WERI-Rb-1 (cell line): ENCODE measurements at places on chromosomes 5 and 9.

DNA sequence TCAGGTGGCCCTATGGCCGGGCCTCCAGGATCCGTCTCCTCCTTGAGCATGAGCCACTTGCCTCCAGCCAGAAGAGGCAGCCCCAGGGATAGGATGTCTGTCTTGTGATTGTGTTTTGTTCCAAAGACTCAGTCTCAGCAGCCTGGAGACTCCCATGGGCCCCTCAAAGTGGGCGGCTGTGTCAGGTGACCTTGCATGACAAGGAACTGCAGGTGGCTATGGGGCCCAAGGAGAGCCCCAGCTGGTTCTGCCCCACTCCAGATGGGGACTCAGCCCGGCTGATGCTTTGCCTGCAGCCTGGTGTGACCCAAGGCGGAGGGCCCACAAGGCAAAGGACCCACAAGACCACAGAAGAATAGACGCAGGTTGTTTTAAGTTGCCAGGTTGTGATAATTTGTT lies 284.3 kb upstream of the IRX4 start:
- DNase-seq = no peak

DNA sequence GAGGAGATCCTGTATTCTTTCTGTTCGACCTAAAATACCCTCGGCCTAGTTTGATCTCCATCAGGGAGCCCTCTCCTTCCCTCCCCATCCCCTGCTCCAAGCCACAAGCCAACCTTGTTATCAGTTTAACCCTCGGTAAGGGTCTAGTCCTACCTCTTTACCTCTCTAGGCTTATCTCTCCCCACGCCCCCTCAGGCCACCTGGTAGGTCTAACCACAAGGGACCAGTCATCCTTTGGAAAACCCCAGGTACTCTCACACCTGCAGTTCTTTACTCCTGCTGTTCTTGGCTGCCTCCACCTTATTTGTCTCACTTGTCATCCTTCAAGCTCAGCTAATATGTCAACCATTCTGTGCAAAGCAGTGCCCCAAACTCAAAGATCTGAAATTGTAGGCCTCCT lies 78.7 kb downstream of the RAD23B start:
- no peak for DNase-seq

DNA sequence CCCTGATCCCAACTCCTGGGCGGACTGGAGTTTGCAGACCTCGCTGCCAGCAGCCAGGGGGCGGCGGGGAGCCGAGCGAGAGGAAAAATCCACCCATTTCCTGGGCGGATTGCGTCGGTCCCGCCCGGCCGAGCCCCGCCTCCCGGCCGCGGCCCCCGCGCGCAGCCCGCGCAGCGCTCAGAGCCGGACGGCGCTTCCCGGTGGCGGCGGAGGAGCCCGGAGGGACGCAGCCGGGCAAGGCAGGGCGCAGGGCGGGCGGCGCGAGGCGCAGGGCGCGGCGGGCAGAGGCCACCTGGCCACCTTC lies at the start of gene OLFM1:
Gene OLFM1 (plus strand): TSS at position 180 of the 304 bp plus-strand sequence. CDS start 322 bp downstream, outside the sequence.
- DNase-seq = peak; percentile 83

DNA sequence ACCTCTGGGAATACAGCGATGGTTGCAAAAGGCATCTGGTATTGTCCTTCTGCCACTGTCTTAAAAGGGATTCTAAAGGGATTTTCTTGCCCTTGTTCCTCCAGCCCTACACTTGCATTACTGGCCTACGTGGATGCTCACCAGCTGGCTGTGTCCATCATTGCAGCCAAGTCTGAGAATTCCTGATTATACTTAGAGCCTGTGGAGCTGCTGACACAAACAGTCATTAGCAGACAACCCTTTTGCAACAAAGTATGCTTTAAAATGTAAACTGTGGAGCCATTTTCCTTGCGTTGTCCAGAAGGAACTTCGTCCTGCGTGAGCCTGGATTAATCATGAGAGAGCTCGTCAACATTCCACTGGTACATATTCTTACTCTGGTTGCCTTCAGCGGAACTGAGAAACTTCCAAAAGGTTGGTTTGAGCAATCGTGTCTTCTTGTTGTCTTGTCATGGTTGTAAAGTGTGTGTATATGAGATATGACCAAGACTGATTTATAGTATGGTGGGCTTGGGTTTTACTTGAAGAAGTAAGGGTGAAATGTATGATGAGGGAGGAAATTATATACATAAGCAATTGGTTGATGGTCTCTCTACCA lies at the start of gene MUSK:
Gene MUSK (plus strand): TSS at position 222 of the 598 bp plus-strand sequence. CDS start 114 bp downstream, at position 336.
- DNase-seq = no peak

- no peak for DNase-seq
Observed at GRCh38 chr5:125446986-125447385, 700.5 kb upstream of the ZNF608 start.

- DNase-seq = no peak
Observed at GRCh38 chr9:133117271-133118178, 3.5 kb downstream of the RALGDS start.

- DNase-seq = no peak
Observed at GRCh38 chr5:103744159-103744558, 181.6 kb upstream of the NUDT12 start.

DNA sequence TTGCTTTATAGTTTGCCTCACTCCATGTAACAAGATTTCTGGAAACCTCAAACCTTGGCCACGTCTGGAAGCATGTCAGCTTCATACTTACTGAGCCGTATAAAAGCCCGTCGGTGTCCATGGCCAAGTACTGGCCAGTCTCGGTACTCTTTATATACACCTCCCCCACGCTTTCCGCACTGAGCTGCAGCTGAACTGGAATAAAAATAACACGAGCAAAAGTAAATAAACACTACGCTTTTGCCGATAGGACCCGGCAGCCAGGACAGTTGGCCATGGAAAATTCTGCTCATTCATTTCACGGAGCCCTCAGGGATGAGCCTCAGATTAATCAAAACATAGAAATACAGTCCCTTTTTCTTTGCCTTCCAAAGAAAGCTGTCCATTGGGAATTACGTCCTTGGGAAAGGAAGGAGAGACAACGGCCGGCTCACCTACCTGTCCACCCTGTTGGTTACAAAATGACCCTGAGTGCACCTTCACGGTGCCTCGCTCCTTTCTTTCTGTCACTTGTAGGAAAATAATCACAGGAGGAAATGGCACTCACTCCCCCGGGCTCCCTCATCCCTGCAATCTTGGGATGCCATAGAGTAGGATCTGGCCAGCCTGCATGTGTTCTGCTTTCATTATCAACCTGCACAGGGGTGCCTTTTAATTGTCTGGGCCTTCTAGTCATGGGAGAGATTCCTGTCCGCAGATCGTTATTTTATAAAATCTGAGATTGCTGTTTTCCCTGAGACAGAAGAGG lies 85.1 kb downstream of the FGF1 start:
- DNase-seq = no peak

DNA sequence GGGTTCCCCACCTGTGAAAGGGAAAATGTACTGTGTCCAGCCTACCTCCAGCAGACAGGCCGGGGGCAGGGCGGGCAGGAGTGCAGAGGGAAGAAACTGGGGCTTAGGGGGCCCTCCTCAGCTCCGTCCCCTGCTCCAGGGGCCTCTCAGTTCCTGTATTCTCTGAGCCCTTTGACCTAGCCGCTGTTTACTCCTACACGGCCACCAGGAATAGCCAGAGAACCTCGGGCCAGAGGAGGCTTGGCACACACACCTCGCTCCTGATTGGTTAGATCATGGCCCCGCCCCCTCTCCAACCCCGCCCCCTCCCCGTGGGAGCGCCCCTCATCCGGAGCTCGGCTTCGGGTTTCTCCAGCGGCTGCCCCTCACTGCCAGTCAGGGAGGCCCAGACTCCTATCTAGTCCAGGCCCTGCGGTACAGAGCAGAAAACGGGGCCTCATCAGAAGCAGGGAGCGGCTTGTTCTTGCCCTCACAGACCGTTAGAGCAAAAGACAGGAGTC lies 2.2 kb downstream of the ST6GALNAC6 start:
- peak; percentile 81 for DNase-seq

- peak; percentile 21 for DNase-seq
Observed at GRCh38 chr5:164672205-164672604, 1166.8 kb downstream of the MAT2B start.

DNA sequence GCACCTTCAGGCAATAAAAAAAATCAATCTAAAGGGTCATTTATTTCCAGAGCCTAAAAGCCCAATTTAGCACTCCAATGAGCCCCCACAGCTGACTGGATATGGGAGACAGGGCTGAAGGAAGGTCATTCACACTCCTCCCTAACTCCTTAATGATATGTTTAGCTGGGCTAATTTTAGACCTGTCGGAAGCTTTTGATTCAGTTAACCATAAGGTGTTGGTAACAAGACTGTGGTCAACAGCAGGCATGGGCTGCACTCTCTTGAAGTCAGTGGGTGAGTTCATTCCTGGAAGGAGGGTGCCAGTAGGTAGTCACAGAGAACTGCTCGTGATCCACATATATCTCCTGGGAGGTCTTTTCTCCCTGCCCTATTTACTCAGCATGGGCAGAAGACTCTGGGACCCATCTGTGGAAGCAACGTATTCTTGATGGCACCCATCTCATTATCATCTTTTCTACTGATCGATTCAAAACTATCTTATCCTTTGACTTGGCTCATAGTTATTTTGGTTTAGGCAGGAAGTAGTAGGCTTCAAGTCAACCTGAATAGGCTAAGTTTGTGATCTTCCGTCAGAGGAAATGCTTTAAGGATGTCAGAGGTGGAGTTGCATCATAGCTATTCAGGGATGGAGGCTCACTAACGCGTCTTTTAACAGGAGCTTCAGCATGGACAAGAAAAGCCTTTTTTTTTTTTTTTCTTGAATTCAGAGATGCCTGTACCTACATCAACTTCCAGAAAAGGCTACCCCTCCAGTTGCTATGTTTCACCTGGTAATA lies 367.7 kb upstream of the SLC30A5 start:
- DNase-seq = no peak

- DNase-seq = no peak
Observed at GRCh38 chr5:115873392-115873791, 31.7 kb downstream of the AP3S1 start.

GRCh38 chr9:99752417-99753109 lies 69.1 kb upstream of the NR4A3 start:
- no peak for DNase-seq

DNA sequence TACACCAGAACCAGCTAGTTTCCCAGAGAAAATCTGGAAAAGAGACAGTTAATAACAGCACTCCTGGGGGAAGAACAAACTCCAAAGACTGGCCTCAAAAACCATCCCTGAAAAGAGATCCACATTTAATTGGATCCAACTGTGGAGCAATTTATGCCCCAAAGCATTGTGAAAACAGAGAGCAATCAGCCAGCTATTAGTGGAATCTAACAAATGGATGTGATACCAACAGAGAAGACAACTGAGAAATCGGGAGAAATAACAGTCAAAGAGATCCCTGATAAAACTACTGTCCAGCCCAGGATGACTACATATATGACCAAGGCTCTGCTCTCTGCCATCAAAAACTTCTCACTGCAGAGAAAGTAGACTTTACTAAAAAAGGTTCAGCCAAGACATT lies 40.5 kb upstream of the TRIO start:
- no peak for DNase-seq

DNA sequence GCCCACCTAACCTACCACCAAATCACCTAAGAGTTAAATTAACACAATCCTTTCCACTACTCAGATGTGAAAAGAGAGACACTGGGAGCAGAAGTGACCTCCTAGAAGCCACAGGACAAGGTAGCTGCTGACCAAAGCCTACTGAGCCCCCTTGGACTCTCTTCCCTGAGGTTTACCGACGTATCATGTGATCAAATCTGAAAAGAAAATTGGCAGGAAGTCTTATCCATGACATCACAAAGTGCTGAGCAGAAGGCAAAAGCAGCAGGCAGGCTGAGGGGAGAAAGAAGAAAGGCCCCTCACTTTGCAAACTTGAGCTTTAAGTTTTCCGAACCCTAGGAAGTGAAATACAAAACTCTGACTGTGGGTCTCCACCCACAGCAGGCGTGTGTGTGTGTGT lies 11.1 kb downstream of the PRELID2 start:
- DNase-seq = no peak

GRCh38 chr5:151079838-151080612 lies 809 bp downstream of the TNIP1 start:
- no peak for DNase-seq

DNA sequence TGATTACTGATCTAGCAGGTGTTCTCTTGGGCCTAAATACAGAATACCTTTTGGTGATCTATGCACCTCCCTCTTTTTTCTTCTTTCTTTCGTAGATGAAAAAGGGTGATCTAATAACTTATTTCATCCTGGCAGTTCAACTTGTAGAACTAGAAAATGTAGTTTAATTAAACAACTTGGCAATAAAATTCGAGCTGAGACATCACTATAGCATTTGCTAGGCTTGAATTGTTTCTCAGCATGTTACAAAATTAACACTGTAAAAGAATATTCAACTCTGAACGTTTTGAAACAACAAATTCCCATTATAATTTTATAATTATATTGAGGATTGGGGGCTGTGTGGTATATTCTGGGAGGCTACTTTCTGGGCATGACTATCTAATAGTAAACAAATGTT lies 19.5 kb downstream of the SMIM15 start:
- DNase-seq = no peak

DNA sequence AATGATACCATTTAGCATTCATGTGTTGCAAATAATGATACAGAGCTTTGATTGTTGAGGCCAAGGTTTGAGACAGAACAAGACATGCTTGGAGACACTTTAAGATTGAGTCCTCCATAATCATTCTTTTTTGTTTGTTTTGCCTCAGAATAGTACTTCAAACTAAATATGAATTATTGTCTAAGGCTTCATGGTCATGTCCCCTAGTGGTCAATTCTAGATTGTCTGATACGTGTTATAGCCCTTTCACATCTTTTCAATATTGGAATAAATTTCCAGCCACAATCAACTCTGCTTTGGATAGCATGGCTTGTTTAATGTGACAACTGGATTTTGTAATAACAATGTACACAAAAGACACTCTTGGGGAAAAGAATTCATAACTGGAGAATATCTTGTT lies 64.2 kb downstream of the PRLR start:
- DNase-seq = no peak

DNA sequence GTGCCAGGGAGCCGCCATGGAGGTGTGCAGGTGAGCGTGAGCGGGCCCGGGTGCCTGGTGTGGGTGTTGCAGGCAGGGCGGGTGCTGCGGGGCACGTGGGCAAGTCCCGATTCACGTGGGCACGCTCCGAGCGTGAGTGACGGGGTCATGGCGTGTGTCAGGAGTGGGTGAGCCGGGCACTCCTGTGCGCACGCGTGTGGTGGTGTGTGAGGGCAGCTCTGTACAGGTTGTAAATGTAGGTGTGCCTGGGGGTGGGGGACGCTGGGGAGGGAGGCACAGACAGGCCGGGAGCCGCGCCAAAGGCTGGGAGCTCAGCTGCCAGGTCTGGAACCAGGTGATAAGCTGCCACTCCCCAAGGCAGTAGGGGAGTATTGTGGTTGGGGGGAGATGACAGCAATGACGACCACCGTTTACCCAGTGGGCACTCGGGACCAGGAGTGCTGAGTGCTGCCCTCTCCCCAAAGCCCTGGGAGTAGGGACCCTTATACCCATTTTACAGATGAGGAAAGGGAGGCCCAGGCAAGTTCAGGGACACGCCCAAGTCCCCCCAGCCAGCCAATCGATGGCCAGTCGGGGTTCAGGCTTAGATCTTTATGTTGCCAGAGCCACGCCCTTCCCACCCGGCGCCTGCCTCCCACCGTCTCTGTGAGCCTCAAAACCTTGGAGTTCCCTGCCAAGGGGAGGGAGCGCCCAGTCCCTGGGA lies 9.6 kb downstream of the NCS1 start:
- DNase-seq = no peak
